Activated T-helper 2 cell treated with anti-CD3 and anti-CD28 coated beads, Interferon-gamma antibody, Interleukin-2, Interleukin-4, amounts not matched to agents 10 μg/mL and 5 μg/mL and 100 μg/mL, durations not matched to agents 14 hours and 24 hours and 36 hours (primary cell): ENCODE measurements at places on chromosomes 2 and 18. TPM values are rescaled to one million over a fixed set of nuclear protein-coding genes. Genes with fewer than 3 reads are reported as not detected.

The NAT8 gene
- not detected in 2 replicates for total RNA-seq

The CAPN10 gene
- 49.6 and 51.1 TPM in 2 replicates for total RNA-seq

The DSG3 gene
- not detected in 2 replicates for total RNA-seq

DNA sequence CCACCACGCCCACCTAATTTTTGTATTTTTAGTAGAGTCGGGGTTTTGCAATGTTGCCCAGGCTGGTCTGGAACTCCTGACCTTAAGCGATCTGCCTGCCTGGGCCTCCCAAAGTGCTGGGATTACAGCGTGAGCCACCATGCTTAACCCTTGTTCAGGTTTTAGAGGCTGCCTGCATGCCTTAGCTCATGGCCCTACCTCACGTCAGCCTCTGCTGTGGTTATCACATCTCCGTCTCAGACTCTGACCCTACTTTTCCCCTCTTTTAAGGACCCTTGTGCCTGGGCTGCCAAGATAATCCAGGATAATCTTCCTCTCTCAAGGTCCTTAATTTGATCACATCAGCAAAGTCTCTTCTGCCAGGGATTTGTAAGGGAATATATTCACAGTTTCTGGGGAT lies 98.2 kb upstream of the PMAIP1 start:
- no peak for DNase-seq

DNA sequence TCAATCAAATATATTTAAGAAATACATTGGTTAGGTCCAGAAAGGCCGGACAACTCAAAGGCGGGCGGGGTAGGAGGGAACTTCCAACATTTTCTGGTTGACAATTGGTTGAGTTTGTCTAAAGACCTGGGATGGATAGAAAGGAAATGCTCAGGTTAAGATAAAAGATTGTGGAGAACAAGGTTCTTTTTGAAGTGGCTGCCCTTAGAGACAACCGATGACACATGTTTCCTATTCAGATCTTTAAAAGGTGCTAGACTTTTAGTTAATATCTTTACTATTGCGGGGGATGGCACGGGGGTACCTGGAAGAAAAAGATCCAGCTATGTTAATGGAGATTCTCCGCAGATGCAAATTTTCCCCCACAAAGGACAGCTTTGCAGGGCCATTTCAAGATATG lies 10.0 kb upstream of the AP1S3 start:
- DNase-seq, result no peak

GRCh38 chr2:8441986-8442385 lies 239.9 kb upstream of the ID2 start:
- DNase-seq, result no peak

GRCh38 chr2:174750923-174751441 lies 13.3 kb downstream of the CHRNA1 start:
- DNase-seq, result no peak

- DNase-seq, result no peak
Observed at GRCh38 chr2:60852282-60852860, 29.0 kb upstream of the REL start.

DNA sequence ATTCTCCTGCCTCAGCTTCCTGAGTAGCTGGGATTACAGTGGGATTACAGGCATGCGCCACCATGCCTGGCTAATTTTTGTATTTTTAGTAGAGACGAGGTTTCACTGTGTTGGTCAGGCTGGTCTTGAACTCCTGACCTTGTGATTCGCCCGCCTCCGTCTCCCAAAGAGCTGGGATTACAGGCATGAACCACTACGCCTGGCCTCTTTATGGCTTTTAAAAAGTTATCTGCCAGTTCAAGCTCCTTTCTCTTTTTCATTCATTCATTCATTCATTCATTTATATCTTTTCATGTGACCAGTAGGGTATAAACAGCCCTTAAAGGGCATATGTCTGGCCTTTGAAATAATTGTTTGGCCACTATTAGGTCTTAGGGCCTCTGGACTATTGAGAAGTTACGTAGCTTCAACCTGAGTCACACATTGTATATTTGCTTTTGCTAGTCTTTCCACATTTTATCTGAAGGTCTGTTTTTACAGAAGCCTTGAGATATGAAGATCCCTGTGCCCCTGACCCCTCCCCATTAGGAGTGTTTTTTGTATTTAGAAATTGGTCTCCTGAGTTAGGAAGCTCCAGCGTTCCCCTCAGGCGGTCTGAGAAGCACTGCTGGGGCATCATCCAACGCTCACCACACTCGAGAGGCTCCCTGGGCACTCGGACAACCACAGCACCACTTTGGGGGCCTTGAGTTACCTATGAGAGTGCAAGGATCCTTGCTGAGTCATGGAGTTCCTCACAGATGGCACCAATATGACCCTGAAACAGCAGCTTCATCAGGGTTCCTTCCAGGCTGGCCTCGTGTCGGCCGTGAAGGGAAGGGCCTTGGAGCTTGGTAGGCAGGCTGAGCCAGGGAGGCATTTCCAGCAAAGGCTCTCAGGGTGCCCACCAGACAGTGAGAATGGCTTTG lies 21.8 kb downstream of the FZD5 start:
- no peak for DNase-seq

GRCh38 chr2:197156771-197157170 lies 153.8 kb downstream of the ANKRD44 start:
- no peak for DNase-seq

DNA sequence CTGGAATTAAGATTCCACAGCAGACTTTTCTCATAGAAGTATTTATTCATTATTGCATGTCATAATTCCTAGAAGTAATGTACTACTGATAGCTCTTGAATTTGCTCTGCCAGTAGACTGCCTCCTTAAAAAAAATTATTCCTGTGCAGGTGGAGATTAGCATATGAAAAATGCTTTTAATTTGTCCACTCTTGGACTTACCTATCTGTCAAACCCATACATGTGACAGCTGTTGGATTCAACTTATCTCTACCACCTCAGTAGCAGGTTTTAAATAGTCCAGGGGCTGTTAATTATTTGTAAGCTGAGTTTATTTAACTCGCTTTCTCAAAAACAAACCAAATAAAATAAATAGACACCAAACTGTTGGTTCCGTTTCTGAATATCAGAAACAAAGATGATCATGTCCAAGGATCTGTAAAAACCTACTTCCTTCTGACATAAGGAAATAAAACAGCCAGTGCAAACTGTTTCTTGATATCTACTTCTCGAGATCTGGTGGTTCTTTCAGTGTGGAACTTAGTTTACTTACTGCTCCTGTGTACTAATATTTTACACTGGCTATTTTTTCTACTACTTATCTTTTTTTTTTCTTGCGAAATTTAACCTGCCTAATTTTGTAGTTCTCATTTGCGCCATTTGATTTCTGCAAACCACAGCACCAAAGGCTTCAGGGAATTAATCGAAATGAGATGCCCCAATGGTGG lies 44.2 kb downstream of the ZEB2 start:
- DNase-seq, result no peak

DNA sequence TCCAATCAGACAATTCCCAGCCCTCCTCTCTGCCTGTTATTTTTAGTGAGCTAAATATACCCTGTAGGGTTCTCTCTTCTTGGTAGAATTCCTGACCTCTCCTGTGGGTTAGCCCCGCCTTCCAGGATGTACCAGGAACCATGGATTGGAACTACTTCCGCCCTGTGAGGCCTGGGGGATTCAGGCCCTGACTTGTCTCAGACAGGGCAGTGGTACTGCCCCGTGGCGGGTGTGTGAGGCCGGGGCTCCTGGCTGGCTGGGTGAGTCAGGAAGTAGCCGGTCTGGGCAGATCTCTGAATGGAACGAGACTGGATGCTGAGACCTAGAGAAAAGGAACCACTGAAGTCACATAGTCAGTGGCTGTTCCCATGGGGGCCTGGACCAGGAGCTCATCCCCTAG lies 50.5 kb downstream of the DYSF start:
- no peak for DNase-seq

GRCh38 chr18:25230658-25231326 lies 121.2 kb downstream of the ZNF521 start:
- DNase-seq, result no peak

- no peak for DNase-seq
Observed at GRCh38 chr18:56492136-56492535, 146.3 kb downstream of the TXNL1 start.

DNA sequence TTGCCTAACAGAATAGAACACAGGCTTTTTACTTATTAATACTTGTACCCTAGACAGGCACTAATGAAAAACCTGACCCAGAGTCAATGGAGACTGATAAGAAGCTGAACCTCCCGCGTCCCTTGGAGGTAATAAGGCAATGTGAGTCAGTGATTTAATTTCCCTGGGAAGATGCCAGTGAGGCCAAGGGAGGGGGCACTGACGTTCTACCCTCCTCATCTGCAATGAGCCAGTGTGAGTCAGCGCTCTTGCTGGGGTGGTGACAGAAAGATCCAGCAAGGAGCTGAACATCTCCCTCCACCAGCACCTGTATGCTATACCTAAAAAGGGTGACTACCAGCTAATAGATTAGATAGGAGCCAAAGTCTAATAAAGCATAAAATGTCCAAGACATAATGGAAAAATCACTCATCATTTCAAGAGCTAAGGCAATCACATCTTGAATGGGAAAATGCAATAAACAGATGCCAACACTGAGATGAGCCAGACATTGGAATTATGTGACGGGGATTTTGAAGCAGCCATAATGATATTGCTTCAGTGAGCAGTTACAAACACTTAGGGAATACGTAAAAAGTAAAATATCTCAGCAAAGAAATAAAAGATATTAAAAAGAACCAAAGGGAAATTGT lies 116.9 kb downstream of the TPGS2 start:
- no peak for DNase-seq
